ENCODE measurements at places on chromosomes 7 and 10.

DNA sequence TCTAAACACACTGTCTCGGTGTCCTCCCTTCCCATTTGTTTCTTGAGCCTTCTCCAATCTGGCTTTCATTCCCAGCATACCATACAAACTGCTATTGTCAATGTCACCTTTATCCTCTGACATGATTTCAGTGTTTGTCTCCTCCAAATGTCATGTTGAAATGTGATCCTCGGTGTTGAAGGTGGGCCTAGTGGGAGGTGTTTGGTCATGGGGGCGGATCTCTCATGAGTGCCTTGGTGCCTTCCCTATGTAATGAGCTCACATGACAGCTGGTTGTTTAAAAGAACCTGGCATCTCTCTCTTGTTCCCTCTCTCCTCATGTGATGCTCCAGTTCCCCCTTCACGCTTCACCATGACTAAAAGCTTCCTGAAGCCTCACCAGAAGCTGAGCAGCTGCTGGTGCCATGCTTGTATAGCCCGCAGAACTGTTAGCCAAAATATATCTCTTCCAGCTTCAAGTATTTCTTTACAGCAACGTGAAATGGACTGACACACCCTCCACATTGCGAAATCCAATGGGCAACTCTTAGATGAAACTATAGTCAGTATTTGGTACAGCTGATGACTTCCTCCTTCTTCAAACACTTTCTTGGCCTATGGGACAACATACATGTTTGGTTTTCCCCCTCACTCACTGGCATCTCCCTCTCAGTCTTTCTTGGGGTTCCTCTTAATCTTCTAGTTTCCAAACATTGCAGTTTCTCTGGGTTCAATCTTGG, 27.8 kb downstream of the RNLS start:
- no peak for DNase-seq

- DNase-seq, result no peak
Observed at GRCh38 chr7:45151131-45151684, 6.4 kb upstream of the RAMP3 start.

GRCh38 chr7:141097430-141097829, 23.6 kb downstream of the TMEM178B start:
- no peak for DNase-seq

DNA sequence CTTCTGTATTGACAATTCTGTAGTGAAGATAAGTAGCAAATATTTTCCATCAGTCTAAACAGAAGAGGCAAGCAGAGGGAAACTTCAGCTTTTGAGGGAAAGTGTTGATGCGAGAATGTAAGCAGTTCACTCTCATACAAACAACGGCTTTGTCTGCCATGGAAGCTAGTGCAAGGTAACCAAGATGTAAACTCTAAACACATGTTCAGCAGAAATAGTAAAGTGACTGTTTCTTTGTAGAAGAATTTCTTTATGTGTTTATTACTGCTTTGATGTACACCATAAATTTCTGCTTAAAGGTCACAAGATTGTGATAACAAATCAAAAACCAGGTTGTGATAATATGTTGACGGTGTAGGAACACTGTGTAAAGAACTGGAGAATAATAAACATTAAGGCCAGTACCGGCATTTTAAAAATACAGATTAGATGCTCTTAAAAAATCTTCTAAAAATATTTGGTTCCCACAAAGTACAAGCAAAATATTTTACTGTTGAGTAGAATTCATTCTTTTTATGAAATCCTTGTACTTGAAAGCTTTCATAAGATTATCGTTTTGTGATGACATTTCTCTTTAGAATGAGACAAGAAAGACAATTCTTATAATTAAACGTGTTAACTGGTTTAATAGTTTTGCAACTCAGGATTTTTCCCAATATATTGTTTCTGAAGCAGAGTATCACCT, 34.2 kb downstream of the SEMA3C start:
- DNase-seq, result no peak

GRCh38 chr7:152891160-152891621, 131.6 kb downstream of the ACTR3B start:
- no peak for DNase-seq

- no peak for DNase-seq
Observed at GRCh38 chr10:26665080-26666048, 32.1 kb upstream of the PDSS1 start.

DNA sequence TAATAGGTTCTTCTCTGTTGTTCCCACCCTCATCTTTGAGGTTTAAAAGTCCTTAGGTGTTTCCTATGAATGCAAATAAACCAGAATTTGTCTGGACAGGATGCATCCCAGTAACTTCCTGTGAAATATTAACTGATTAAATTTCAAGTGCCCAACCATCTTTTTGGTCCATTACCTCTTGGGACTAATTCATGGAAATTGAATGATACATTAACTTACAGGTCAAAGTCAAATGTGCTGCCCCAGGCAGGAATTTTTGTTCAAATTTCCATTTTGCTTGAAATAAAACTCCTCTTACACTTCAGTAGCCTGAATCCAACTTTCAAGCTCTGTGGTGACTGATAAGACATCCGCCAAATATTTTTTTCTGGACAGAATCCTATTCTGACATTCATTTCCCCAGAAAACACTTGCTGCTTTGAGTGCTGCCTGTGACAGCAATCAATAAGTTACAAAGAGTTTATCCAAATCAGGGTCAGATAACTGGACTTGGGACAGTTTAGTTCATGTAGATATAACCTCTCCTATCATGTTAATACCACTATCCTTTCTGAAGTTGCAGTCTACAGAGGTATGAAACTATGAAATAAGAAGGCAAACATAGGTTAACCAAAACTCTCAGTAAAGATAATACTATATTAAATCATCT, 383.5 kb downstream of the POM121L12 start:
- DNase-seq, result no peak

DNA sequence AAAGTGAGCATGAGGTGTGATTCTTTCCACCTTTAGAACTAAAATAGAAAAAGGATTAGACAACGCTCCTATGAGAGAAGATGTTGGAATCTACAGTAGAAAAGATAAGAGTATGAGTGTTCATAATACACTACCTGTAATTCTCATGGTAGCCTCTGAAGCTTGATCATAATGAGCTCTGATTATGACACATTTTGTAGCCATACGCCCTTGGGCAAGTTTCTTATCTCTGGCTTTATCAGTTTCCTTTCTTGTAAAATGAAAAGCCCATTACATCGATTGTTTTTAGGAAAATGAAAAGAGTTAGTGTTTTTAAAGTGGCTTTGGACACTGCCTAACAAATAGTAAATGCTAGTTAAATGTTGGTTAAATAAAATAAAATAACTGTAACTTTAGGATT, 22.4 kb upstream of the PRSS58 start:
- DNase-seq, result no peak

- no peak for DNase-seq
Observed at GRCh38 chr7:86931439-86931838, 128.0 kb downstream of the ELAPOR2 start.

Measured in AG08395 (cell line).